ENCODE measurements at places on chromosomes 1 and 21. TPM values are rescaled to one million over a fixed set of nuclear protein-coding genes. Genes with fewer than 3 reads are reported as not detected.
A peak's percentile ranks its signal among the peaks of the same experiment; 100 is the strongest.

ANKRD34A gene
- total RNA-seq: 0.52 TPM

GRCh38 chr21:43972850-43973633 is 39.1 kb upstream of the TRAPPC10 start:
- no peak for DNase-seq

DNA sequence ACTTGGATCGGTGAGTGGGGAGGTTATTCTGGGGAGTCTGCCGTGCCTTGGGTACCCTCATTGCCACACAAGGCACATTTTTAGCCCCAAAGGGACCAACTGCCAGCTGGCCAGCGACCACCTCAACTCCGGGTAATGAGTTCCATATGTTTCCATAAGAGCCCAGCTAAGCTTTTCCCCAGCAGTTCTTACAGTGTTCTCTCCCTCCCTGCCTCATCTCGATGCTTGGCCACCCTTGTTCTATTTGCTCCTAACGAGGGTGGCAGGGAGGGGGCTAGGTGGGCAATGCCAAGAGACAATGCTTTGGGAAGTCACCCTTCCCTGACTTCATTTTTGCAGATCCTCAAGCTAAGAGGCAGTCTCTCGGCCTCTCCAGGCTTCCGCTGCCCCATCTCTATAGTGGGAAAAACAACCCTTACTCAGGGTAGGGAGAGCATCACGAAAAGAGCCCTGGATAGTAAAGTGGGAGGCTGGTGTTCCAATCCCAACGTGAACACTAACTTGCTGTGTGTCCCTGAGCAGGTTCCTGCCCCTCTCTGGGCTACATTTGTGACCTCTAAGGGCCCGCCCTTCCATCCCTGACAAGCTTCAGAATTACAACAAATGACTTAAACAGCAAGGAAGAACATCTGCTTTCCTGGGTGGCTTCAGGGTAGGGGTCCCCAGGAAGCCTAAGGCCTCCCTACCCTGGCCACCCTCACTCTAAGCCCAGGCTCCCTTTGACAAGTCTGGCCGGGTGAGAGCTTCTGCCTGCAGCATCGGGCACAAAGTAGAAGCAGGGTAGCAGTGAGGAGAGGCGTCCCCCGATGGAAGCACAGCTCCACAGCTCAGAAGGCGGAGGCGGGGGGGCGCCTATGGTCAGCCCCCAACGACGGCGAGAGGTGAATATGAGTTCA is 5.8 kb downstream of the ID3 start:
- no peak for DNase-seq

GRCh38 chr1:41296506-41296905 is 54.4 kb upstream of the SCMH1 start:
- no peak for DNase-seq

DNA sequence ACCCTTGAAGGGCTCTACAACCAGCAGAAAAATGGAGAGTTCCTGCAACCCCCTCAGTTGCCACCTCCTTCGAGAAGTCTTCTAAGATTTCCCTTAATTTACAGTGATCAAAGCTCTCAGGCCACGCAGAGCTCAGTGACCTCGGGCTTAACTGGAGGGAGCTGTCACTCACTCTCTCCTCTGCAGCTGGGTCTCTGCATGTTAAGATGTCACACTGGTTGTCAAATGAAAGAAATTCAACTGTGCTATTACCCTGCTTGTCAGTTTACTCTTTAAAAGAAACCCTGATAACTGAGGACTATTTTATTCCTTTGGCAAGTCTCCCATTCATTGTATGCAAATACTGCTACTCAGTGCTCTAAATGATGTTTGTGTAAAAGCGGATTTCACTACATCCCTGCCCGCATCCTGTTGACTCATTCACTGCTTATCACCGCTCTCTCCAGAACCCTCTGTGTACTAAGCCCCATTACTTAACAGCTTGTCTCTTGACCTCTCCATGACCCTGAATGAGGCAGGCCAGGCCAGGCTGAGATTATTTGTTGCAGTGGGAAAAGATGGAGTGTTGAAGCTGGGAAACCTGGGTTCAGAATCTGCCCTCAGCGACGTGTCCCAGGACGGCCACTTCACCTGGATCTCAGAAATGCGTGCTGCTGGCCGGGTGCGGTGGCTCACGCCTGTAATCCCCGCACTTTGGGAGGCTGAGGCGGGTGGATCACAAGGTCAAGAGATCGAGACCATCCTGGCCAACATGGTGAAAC is 13.7 kb downstream of the DHRS3 start:
- peak; percentile 55 for DNase-seq

DNA sequence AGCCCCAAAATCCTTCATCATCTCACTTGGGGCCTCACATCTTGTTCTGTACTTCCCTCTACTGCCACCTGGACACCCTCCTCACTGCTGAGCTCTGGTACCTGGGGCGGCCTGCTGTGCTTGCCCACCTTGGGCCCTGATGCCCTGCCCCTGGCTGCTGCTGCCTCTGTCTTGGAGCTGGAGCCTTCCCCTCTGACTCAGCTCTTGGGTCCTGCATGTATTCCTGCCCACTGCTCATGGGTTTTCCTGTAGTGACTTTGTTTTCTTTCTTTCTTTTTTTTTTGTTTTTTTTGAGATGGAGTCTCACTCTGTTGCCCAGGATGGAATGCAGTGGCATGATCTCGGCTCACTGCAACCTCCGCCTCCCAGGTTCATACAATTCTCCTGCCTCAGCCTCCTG is 37.5 kb downstream of the TRAPPC10 start:
- DNase-seq: no peak

- no peak for DNase-seq
These were observed 41.4 kb downstream of the ANP32E start for GRCh38 chr1:150194381-150195031.

DNA sequence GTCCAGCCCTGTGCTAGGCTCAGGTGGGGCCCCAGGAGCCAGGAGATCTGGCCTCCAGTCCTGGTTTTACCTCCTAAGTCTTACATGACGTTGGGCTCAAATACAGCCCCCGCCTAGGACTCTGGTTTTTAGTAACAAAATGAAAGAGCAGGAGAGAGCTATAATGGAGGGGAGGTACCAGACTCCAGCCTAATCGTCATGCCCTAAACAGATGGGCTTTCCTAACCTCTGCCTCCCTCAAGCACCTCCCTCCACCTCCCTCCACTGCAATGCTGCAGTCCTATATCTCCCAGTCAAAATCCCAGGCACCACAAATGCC is 28.6 kb downstream of the TTC39A start:
- DNase-seq: no peak

- no peak for DNase-seq
These were observed 6.7 kb downstream of the ERG start for GRCh38 chr21:38491536-38491935.

Data from left ventricle myocardium superior (tissue), 1 donor.